ENCODE measurements at places on chromosomes 3 and 15. TPM values are rescaled to one million over a fixed set of nuclear protein-coding genes. Genes with fewer than 3 reads are reported as not detected.

The KLHL40 gene
- 1.6 TPM for total RNA-seq

The C3orf20 gene
- total RNA-seq = 0.11 TPM

The DCBLD2 gene
- 40.4 TPM for total RNA-seq

The GRK7 gene
- total RNA-seq = not detected

GRCh38 chr3:17799312-17799711 is 56.9 kb upstream of the TBC1D5 start:
- no peak for DNase-seq

GRCh38 chr3:102124282-102124681 is 275.0 kb downstream of the NFKBIZ start:
- DNase-seq = no peak

DNA sequence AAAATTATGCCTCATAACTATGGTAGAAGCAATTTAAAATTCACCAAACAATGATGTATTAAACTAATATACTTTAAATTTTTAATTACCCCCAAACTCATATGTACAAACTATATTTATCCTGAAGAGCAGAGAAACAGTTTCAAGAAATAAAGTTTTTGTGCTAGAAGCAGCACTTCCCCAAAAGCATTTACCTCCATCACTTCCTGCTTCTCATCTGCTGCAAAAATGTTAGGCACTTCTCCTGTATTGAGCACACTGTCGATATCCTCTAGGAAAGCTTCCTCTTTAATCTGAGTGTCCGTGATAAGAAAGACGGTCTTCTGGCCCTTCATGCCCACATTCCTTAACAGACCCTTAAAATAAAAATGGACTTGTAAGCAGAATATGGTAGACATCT is 101.5 kb upstream of the ASB14 start:
- no peak for DNase-seq

DNA sequence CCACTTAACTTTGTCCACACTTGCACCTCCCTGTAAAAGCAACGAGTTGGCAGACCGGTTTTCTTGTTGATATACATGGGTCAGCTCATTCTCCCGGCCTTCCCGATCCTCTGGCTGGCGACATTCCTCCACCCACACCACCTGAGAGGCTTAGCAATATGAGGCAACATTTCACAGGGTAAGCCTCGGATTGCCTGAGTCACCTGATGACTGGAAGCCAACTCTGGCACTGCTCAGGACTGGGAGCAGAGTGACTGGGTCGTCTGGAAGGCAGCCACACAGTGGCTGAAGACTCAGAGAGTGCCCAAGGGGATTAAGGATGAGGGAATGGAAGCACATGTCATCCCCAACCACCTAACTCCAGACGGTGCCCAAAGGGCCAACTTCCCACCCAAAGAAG is 9.8 kb downstream of the HOMER2 start:
- no peak for DNase-seq

DNA sequence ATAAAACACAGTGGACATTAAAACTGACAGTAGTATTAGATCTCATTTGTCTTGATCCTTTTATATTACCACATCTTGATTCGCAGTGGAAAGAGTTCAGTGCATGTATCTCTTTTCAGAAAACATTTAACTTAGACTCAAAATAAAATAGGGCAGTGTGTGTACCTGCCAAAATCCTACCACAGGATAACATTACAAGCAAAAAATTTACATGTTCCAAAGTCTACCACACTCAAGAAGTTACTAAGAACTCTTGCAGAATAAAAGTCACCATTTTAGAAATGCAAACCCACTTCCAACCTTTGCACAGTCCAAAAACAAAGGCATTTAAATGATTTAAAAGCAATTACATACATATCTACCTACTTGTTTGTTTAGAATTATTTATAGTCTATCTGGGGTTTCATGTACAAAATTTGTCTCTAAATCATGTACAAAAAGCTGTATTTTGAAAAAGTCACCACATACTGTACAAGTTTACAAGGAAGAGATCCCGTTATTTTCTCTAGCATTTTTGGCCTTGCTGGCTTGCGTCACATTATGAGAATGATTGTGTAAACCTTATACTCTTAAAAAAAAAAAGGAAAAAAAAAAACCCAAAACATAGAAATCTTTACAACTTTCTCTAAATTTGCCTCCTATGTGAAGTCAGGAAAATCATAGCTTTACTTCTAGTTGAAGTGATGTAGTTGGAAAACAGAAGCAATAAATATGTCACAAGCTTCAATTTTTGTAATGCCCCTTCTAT is 153.8 kb downstream of the ADAM10 start:
- no peak for DNase-seq

GRCh38 chr15:48017747-48018146 is 103.0 kb upstream of the SLC24A5 start:
- DNase-seq = no peak

DNA sequence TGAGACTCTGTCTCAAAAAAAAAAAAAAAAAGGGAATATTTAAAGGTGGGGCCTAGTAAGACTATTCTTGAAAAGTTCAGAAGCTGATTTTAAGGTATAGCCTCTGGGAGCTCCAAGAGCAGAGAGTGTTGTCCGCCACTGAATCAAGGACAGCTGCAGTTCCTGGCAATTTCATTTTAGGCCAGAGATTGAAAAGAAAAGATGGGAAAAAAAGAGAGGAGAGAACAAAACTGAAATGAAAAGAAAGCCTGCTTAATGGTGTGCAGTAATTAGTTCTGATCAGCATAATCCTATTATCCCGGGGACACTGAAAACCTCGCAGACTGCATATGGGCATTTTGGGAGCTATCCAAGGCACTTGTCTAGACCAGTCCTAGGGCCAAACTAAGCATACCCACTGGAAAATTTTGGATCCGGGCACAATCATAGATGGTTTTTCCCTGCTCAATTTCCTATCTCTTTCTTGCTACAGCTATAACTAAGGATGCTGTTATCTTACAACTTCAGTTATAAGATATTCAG is 43.2 kb downstream of the EHHADH start:
- no peak for DNase-seq

Data from right cardiac atrium (tissue), 5 donors.